Osteoblast (primary cell): ENCODE measurements at places on chromosomes 5 and 9. TPM values are rescaled to one million over a fixed set of nuclear protein-coding genes. Genes with fewer than 3 reads are reported as not detected.

The ZSWIM6 gene
- total RNA-seq, result 10.0 and 10.5 TPM in 2 replicates

The SH3TC2 gene
- total RNA-seq, result 0.59 and 0.72 TPM in 2 replicates

The PCDHGA1 gene
- 1.1 and 1.5 TPM in 2 replicates for total RNA-seq

The THBS4 gene
- total RNA-seq, result 0.29 and 0.36 TPM in 2 replicates

The SPINK7 gene
- total RNA-seq, result not detected in 2 replicates

The IFNA21 gene
- not detected in 2 replicates for total RNA-seq

The GPR150 gene
- 0.29 and 0.36 TPM in 2 replicates for total RNA-seq

The INSL4 gene
- not detected in 2 replicates for total RNA-seq

The ADAMTS2 gene
- 144 and 203 TPM in 2 replicates for total RNA-seq

The GFI1B gene
- total RNA-seq, result under 0.01 TPM in 1 of 2 replicates, not detected in the other

The RASGRF2 gene
- under 0.01 and 0.29 TPM in 2 replicates for total RNA-seq

The AJM1 gene
- total RNA-seq, result 0.88 and 1.1 TPM in 2 replicates

The SV2C gene
- total RNA-seq, result not detected in 2 replicates

The CCNJL gene
- 0.88 and 1.1 TPM in 2 replicates for total RNA-seq

The FGF1 gene
- total RNA-seq, result 2.9 and 4.3 TPM in 2 replicates

The SPATA31D4 gene
- total RNA-seq, result not detected in 2 replicates

The FBP2 gene
- total RNA-seq, result not detected in 2 replicates

The FOXI1 gene
- not detected in 2 replicates for total RNA-seq

The FBP1 gene
- 0.72 TPM in 1 of 2 replicates, not detected in the other for total RNA-seq

The BHMT2 gene
- 8.3 and 12.1 TPM in 2 replicates for total RNA-seq

The EIF4EBP3 gene
- 3.8 and 4.7 TPM in 2 replicates for total RNA-seq

The NPR2 gene
- 16.6 and 20.3 TPM in 2 replicates for total RNA-seq
